ENCODE measurements at places on chromosomes 7 and 10.

GRCh38 chr7:102991540-102992214 is 78.9 kb downstream of the LRRC17 start:
- DNase-seq, result no peak

DNA sequence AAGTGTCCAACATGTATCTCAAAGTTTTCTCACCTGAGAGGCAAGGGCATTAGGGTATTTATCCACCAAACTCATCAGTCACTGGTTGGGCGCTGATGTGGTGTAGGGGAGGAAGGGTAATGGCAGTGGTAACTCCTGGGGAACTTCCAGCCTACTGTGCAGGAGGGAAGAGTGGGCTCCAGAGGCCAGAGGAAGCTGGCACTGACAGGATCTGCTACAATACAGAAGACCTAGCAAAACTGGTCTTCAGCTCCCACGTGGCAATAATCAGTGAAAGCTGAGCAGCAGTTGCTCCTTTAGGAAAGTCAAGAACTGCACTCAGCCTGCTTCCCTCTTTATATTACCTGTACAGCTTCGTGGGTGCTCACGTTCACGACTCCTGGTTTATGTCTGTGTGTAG is 17.2 kb upstream of the CAMK2G start:
- DNase-seq, result no peak

GRCh38 chr10:14543904-14544210 is 213.1 kb upstream of the FRMD4A start:
- no peak for DNase-seq

GRCh38 chr10:86536294-86536861 is 14.8 kb upstream of the WAPL start:
- no peak for DNase-seq

GRCh38 chr10:29685506-29685905 is 50.7 kb upstream of the SVIL start:
- no peak for DNase-seq

GRCh38 chr10:70352401-70353097 is 29.9 kb downstream of the LRRC20 start:
- DNase-seq, result no peak

GRCh38 chr10:110226926-110227641 is 19.7 kb downstream of the MXI1 start:
- DNase-seq, result peak; percentile 60

DNA sequence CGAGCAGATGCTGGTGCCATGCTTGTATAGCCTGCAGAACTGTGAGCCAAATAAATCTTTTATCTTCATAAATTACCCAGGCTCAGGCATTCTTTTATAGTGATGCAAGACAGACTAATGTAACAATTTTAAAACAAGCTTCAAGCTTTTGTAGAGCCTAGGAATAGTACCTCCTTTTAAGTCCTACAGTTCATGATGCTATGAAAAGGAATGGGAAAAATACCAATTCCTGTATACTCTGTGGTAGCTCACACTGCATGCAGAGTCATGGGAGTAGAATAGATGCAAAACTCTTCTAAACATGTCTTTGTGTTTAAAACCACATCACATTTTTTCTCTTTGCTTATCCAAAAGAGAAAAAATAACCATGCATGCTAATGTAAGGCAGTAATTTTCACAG is 66.6 kb upstream of the WNT16 start:
- no peak for DNase-seq

DNA sequence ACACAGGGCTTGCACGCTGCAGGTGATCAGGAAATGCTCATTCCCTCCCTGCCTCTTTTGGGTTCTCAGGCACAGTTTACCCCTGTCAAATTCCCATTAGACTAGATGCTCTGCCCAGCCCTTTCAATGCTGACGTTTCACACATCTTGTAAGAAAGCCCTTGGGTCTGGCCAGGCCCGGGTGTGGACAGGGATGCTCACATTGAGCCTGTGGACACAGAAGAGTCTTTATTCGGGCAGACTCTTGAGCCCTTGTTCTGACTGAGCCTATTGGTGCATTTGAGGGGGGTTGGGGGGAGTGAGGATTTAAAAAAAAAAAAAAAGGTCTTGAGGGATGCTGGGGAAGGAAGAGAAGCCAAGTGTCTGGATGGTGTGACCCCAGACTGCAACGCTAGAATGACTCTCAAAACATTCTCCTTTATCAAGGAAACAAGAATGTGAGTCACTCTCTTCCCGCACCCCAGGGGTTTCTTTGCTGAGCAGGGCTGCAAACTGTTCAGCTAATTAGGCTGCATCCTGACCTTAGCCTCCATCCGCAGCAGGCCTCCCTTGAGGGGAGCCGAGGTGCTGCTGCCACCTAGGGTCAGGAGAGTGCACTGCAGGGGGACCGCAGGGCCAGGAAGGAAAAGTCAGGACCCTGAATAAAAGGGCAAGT is 53.6 kb upstream of the TMEM72 start:
- DNase-seq, result no peak

GRCh38 chr10:101710059-101710695 is 15.2 kb upstream of the FBXW4 start:
- no peak for DNase-seq

- DNase-seq, result no peak
Measured at GRCh38 chr7:138834583-138834982, 36.6 kb upstream of the ATP6V0A4 start.

DNA sequence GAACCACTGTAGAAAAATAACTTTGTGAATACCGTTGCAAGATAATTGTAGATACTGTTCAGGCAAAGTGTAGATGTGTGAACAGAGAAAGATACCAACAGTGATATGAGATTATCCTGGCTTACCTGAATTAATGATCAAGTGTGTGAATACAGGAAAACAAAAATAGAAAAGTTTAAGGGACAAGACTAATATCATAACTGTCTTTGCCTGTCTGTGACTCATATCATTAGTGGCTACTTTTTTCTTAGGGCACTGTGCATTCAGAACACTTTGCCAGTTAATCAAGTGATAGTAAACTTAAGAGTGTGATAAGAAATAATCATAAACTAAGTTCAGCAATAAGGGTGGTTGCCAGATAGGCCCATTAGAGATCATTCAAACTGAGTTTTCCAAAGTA is 323.0 kb upstream of the LRGUK start:
- no peak for DNase-seq

GRCh38 chr10:110192552-110192951 is 14.9 kb upstream of the MXI1 start:
- DNase-seq, result no peak

- DNase-seq, result no peak
Measured at GRCh38 chr10:106280896-106281460, 883.5 kb downstream of the SORCS1 start.

DNA sequence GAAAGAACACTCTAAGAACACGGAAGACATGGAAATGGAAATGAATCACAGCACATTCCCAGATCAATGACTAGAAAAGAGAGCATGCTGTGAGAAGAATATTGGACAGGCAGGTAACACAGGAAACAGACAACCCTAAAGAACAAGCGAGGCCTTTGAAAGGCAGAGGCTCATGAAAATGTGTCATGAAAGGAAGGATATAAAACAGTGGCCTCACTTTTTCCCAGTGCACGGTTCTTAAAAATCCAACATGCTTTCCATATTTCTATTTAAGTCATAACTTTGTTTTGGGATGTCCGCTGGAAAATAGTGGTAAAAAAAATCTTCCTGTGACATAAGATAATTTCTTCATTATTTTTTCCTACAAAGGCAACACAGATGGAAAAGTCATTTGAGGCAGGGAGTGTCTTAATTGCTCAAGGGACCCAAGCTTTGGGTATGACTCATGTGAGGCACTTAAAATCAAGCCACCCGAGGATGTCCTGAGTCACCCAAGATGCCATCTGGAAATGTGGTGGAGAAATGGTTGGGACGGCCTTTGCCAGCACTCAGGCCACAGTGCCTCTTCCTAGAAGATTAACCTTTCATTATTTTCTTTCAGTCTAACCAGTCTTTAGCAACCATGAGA is 17.0 kb downstream of the ITIH5 start:
- no peak for DNase-seq

DNA sequence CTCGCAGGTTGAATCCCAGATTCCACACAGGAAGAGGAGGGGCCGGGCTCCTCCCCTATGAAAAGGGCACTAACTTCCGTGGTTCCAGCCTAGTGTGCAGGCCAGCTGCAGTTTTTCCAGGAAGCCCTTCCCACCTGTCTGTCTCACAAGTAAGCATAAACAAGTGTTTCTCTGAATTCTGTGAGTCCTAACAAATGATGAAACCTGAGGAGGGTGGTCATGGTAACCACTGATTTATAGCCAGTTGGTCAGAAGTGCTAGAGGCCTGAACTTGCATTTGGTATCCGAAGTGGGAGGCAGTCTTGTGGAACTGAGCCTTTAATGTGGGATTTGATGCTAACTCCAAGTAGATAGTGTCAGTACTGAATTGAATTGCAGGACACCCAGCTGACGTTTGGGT is 54.7 kb upstream of the STEAP4 start:
- no peak for DNase-seq

DNA sequence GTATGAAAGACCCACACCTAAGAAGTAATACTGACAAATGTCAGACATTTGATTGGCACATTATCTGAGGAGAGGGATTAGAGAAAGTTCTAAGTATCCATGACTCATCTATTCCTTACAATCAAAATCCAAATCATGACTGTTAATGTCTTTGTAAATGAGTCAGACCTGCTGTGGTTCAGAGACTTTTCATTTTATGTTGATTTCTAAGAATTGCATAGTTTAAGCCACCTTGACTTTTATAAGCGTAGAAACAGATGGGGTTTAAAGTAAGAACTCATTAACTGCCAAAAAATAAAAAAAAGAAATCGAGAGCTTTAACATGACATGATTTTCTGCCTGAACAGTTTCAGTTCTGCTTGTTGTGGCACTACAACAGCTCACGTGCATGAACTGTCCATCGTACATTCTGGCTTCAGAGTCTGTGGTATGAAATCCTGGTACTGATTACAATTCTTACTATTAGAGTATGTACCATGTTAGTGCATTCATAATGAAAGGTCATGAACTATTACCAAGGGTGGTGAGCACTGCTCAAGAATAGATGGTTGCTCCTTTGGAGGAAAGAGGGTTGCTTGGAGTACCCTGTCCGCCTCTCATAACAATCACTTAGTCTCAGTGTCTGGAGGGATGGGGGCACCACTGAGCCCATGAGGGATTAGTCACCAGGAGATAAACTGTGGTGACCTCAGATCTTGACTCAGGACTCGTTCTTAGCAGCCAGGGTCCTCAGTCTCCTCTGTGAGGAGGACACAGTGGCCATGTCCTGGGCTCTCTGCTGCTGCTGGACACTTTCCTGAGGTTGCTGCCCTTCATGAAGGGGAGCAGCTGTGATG is 42.2 kb downstream of the ACSM6 start:
- no peak for DNase-seq

GRCh38 chr10:76026905-76027304 is 595.5 kb downstream of the LRMDA start:
- DNase-seq, result no peak

DNA sequence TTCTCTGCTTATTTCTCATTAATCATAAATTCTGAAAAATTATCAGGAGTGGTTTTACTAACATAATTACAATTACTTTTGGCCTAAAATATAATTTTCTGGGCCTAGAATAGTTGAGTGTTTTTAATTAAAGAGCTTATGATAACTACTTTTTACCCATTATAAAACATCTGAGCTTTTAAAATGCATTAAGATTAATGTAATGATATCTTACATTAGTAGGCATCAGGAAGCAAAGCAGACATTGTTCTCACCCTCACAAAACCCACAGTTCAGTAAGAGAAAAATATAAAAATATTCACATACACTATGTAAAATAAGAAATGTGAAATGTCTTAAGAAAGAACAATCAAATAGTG is 443.7 kb upstream of the SEMA3A start:
- no peak for DNase-seq

GRCh38 chr10:124106241-124106879 is 13.0 kb upstream of the CHST15 start:
- peak; percentile 48 for DNase-seq

- no peak for DNase-seq
Measured at GRCh38 chr7:76315364-76315763, 12.9 kb downstream of the HSPB1 start.

DNA sequence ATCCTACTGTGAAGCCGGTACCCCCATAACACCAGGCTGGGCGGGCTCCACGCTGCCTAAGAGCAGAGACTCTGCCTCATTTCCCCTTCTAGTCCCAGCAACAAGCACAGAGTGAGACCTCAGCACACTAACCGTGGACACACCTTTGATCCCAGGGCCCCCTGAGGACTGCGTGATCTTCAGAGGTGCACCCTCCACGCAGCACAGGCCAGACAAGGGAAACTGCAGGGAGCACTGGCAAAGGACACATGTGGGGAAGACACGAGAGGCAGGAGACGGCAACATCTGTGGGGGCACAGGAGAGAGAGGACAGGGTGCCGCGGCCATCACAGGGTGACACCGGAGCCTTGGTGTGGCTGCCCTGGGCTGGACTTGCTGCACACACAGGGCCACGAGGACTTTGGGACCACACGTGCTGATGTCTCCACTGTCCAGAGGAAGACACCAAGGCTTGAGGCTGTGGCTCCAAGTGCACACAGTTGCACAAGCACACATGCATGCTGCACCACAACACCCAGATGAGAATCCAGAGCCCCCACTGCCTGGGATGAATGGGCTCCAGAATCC is 128.8 kb downstream of the PTPRN2 start:
- DNase-seq, result no peak

DNA sequence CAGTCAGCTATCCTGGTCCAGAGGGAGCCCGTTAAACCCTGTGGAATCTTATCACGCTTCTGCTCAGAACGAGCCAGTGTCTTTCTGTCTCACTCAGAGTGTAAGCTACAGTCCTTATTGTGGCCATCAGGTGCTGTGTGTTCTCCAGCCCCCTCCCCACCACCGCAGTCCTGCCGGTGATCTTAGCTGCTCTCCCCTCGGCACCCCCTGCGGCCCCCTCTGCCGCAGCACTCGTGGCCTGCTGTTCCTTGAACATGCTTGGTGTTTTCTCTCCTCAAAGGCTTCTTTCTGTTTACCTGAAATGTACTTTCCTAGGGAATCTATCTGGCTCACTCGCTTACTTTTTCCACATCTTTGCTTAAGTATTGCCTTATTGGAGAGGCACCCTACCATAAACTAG is 38.2 kb upstream of the TMEM236 start:
- no peak for DNase-seq

GRCh38 chr7:139654276-139655181 is 123.3 kb downstream of the HIPK2 start:
- DNase-seq, result no peak

DNA sequence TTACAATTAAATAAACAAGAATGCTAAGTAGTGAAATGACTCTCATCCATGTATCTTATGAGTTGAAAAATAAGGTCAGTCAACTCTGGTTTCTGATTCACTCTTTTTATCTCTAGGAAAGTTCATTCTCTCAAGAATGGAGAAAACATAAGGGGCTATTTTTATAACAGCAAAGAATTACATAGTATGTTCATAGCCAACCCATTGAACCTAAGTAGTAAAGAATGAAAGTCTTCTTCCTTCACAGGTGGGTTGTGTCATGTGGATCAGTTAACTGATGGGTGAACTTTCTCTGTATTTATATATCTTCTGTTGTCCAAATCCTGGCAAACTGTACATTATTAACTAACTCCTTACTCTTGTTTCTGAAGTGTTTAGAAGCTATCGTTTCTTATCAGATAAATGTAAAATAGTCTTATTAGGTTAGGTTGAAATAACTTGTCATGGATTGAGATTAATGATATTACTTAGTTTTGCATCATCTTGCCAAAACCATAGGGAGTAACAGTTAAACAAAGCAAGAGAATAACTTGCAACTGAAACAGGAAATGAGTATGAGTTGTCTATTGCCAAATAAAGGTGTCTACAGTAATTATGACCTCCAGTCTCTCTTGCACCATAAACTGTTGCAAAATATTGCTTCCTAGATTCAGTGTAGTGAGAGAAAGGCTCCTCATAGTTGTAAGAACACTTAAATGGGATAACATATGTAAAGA is 86.8 kb downstream of the ANKRD7 start:
- DNase-seq, result no peak

- no peak for DNase-seq
Measured at GRCh38 chr10:123890756-123891143, 857 bp downstream of the CPXM2 start.
